Astrocyte of the hippocampus (primary cell): ENCODE measurements at places on chromosomes 5 and 9.
A peak's percentile ranks its signal among the peaks of the same experiment; 100 is the strongest.

- DNase-seq, result no peak
Measured at GRCh38 chr5:157306692-157307471, 41.0 kb downstream of the CYFIP2 start.

DNA sequence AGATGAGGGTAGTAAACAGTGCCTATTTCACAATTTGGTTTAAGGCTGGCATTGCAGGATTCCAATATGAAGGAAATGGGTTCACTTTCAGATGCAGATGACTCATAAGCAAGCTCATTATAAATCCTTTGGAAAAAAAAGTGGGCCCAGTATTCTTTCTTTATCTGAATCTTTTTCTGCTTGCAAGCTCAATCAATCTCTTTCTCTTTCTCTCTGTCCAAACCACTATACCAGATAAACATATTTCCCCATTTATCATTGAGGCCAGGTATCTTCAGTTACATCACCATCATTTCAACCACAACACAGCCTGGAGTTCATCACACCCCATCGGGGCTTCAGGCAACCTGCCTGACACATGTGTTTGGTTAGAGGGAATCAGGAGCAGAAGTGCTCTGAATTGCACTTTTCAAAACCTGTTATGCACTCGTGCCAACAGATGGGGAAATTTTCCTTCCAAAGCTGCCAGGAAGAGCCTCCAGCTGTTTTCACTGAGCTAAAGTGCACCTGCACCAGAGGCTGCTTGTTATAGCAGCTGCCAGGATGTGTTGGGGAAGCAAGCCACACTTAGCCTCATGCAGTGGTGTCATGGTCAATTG lies 30.0 kb upstream of the MAMDC2 start:
- peak; percentile 46 for DNase-seq

- DNase-seq, result peak; percentile 89
Measured at GRCh38 chr9:81588148-81588871, 101.0 kb downstream of the TLE1 start.

DNA sequence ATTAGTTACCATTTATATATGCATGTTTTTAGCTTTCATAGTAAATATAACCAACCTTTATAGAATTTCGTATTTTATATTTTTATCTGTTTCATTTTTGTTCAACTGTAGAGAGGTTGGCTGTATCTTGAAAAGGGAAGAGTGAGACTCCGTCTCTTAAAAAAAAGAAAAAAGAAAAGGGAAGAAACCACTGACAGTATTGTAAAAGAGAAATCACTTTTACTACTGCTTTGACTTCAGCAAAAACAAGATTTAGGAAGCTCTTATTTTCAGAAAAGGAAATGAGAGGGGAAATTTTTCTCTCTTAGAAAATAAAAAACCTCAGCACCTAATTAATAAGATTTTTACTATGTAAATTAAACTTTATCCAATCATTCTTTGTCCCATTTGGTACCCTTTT lies 14.4 kb downstream of the POLK start:
- DNase-seq, result no peak

GRCh38 chr9:134365791-134366222 lies 39.6 kb downstream of the RXRA start:
- DNase-seq, result peak; percentile 53

- DNase-seq, result no peak
Measured at GRCh38 chr5:14272548-14273205, 129.5 kb downstream of the TRIO start.

DNA sequence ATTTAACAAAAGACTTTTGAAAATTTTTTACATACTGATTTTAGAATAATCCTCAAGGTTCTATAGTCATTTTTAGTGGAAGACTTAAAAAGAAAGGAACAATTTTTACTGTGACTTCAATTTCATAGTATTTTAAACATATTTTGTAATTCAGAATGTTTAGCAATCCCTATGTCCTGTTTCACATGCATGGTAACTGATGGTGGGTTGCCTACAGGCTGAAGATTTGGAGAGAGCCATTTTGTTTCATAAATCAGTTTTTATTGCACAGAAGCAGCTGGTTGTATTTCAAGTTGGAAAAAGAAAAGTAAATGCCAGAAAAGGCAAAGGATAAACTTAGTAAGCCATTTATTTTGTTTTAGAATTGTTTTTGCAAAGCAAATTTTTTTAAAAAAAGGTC lies 24.0 kb downstream of the STARD4 start:
- no peak for DNase-seq

GRCh38 chr5:179509239-179509638 lies 41.1 kb upstream of the RUFY1 start:
- no peak for DNase-seq
